ENCODE measurements at places on chromosomes 5 and 9.

DNA sequence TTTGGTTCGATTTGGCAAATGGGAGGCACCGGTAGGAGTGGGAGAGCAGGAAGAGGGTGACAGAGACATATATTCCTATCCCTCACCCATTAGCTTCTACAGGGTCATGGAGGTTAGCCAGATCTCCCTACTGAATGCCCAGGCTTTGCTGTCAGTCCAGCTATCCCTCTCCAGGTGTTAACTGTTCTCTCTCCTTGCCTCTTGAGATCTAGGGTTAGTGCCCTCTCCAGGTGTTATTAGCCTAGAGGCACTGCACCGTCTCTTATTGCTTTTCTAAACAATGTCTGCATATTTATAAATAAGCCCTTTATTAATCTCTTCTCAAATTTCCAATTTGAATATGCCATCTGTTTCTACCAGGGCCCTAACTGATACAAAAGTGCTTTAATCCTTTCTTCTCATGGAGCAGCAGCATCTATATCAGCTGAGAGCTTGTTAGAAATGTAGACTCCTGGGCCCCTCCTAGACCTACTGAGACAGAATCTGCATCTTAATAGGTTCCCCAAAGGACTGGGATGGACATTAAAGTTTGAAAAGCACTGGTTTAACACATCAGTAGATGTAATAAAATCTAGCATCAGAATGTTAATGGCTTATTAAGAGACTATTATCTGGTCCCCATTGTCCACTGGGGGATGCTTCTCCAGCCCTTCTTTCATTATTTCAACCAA is 322.5 kb upstream of the SLC24A2 start:
- no peak for DNase-seq

DNA sequence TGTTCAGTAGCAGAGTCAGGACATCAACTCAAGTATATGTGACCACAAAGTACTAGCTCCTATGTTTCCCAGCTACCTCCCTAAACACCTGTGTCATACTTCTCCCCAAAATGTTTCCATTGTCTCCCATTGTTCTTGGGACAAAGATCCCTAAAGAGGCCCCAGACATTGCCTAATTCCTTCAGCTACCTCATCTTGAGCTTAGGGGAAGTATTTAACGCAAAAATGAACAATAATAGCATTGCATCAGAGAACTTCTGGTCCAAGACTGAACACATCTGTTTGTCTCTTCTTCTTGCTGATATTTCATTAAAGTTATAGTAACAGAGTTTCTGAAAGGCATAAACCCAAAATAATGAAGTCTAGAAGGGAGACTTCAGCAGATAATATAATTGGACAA is 430.8 kb downstream of the MTRR start:
- no peak for DNase-seq

- DNase-seq, result peak; percentile 56
Observed at GRCh38 chr5:59810041-59810440, 83.5 kb downstream of the PDE4D start.

GRCh38 chr5:138461343-138462125 is 3.7 kb upstream of the EGR1 start:
- DNase-seq, result no peak

DNA sequence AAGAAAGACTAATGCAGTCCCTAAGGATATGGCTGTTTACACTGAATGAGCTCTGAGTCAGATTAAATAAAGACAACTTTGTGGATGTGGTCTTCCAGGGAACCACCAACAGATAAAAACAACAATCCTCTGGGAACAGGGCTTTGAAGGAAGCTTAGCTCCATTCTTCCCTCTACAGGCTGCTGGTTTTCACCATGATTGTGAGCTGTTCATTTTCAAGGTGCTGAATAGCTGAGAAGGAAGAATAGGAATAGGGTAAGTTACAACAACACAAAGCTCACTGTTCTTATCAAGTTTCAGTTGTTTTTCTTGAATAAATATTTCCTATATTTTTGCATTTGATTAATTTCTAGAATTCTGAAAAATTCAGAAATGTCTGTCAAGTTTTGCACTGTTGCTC is 25.9 kb upstream of the PTAR1 start:
- no peak for DNase-seq

DNA sequence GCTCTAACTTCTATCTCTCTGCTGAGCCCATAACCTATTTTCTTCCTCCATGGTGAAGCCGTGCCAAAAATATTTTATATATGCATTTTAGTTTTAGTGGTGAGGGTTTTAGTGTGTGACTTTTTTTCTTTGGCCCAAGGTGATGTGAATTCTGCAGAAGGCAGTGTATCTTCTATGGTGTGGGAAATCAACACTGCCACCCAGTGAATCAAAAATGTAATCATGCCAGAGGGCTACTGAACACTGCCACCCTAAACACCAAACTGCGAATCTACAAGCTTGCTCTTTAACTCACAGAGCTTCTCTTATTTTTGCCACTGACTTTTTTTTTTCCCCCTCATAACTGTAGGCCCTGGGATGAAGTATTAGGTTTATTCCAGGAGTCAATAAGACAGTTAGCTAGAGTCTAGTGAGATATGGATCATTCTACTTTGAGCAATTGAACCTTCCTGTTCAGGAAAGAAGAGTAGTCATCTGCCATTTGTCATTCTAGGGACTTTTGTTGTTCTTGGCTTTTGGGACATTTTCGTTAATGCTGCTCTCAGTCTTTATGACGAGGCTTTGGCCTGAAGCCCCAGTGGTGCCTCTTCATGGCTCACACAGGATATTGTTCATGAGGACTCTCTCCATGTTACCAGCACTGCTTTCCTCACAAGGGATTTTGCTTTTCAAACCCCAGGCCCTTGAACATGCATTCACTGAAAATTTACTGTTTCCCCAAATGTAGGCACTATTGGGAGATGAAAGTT is 53.1 kb downstream of the C7 start:
- no peak for DNase-seq

All from stimulated activated CD4-positive, alpha-beta T cell treated with anti-CD3 and anti-CD28 coated beads, TNF-alpha, amount 100 ng/mL, for 1 hour (primary cell).